Naive thymus-derived CD4-positive, alpha-beta T cell (primary cell): ENCODE measurements at places on chromosomes 16 and 17.
A peak's percentile ranks its signal among the peaks of the same experiment; 100 is the strongest.

DNA sequence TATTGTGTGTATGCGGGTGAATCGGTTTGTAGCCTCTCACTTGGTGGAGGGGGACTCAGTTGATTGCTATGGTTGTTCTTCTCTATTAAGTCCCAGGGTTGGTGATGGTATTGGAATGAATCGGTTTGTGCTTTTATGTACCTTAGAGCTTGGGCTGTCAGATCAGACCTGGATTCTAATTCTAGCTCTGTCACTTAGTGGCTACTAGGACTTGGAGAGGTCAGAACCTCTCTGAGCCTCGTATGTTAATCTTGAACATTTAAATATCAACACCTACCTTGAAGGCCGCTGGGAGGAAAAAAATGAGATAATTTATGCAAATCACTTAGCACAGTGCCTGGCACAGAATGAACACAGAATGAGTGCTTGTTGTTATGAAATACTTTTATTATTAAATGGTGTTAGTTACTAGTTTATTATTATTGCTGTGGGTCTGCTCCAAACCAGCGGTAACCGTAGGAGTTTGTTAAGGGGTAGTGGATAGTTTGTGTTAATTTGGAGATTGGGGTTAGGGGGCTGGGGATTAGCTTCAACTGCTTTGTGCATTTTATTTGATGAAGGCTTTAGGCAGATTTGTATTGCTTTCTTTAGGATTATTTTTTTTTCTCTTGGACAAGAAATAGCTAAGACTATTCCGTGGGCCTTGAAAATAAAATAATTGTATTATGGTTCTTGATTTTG lies 3.5 kb downstream of the KDM6B start:
- DNase-seq, result no peak

DNA sequence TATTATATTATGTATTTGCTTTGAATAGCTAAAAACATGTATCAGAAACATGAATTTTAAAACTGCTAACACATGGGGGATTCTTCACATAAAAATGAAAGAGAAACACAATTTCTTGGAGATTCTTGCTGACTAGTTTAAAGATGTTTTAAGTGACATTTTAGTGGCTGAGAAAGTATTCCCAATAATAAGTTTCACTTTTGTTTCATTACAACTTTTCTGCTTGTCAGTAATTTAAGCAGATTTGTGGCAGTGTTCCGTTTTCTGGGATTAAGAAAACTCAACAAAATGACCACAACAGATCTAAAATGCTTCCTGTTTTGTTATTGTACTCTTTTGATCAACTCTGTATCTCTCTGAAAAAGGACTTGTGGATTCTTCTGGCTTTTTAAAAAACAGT lies 75.9 kb downstream of the NLK start:
- DNase-seq, result no peak

GRCh38 chr17:38534498-38534885 lies 71.3 kb downstream of the SRCIN1 start:
- DNase-seq, result no peak

DNA sequence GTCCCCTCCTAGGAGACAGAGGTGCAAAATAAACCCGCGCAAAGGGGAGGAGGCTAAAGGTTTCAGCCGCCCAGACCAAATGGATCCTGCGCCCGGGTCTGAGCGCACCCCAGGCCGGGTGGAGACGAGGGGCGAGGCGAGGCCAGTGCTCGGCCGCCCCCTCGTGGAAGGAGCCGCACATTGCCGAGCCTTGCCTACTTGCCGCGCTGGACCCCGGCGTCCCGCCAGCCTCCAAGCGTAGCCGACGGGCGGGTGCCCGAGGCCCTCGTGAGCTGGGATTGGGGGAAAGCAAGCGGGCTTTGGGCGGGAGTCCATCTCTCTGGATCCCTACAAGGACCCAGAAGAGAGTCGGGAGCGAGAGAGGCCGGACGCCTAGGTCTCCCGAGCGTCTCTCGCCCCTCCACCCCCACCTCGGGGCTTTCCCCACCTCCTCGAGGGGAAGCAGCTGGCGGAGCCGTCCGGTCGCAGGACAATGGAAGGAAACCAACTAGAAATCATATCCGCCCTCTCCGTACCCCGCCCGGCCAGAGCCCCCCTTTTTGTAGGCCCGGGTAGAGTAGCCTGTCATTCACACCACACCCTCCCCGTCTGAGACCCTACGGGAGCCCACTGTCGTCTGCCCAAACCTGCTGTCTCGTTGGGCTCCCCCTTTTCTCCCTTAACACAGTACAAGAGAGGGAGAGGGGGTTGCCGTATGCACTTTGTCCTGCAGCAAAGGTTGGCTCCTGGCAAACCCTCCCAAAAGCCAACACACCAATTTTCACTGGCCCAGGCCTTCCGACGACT lies 664 bp upstream of the BCL6B start:
- DNase-seq, result peak; percentile 74

DNA sequence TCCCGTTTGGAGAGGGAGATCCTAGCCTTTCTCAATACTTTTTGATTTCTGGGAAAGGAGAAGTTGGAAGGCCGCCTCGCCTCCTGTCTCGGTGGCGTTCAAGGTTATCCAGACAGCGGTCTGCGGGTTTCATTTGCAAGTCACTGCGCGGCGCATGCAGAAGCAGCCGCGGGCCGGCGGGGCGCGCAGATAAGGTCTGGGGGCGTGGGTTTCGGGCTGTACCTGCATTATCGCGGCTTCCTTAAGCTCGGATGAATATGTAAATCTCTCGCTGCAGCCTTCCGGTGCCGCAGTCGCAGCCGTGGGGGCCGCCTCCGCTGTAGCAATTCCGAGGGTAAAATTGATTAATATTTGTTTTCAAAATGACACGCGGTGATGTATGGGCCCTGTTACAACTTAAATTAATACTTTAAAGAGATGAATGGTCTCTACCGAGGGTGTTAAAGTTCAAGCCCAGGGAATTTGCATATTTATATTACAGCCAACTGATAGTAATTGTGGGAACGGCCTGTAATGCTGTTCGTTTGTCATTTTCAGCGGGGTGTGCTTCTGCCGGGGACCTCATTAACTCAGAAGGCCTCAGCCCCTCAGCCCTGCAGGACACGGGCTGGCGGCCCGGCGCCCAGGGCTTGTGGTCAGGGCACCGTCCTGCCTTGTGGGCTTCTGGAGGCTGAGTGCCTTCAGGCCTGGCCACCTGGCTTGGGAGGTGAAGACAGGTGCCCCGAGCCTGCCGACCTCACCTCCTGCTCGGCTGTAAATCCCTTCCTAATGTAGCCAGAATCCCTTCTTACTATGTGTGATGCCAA lies 99.4 kb downstream of the CYLD start:
- DNase-seq, result peak; percentile 16

DNA sequence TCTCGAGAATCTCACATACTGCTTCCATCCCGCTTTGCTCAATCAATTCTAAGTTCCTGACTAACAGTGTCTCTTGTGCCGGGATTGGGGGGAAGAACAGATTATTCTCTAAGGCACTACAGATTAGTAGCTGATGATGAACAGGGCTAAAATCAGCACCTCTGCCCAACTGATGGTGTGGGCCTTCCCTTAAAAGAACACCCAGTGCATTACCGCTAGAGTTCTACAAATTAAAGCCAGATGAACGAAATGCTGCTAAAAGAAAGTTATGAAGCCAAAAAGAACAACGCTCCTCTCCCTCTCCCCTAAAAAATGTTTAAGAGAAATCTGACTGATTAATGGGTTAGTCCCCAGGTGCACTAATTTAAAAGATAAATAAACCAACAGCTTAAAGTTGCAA lies 4.4 kb downstream of the CDC27 start:
- DNase-seq, result no peak

GRCh38 chr17:30995347-30995746 lies 24.5 kb downstream of the RNF135 start:
- DNase-seq, result no peak

- DNase-seq, result no peak
These were observed at the start of gene CES2 for GRCh38 chr16:66935314-66936011. Gene CES2 (plus strand): TSS chr16:66935516. CDS start chr16:66935636, 120 bp downstream.

DNA sequence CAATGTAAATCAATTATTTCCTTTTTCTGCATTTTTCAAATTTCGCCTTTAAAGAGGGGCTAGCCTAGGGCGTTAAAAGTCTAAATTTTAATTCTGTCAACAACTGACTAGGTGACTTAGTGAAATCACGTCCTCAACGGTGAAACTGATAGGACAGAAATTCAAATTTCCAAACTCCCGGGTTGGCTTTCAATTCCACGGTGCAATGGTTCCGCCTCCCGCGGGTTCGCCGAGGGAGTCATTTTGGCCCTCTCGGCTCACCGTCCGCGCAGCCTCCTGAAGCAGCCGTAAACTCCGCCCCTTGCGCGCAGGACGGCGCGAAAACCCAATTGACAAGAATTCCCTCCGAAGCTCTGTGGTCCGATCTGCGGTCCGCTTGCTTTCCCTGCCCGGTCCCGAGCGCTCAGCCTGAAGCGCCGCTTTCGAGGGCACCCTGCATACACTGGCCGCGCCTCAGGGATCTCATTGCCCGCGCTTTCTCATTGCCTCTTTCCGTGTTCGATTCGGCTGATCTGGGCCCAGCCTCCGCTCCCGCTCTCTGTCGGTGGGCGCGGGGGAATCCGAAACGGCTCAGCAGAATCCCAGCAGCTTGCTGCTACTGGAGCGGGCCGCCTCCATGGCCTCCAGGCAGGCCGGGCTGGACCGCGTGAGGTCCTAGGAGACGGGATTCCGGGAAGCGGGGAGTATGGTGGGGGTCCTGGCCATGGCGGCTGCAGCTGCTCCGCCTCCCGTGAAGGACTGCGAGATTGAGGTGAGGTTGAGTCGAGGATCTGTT lies at the start of gene ATAD5:
TSS of gene ATAD5 (plus strand) at position 304 of the 775 bp plus-strand sequence. CDS start at position 686, 382 bp downstream.
- peak; percentile 89 for DNase-seq

- peak; percentile 43 for DNase-seq
These were observed at the start of gene XYLT1 for GRCh38 chr16:17470908-17471718. Gene XYLT1 (minus strand): TSS chr16:17470960. CDS start chr16:17470796, 164 bp downstream.

GRCh38 chr17:2893422-2893914 lies 97.2 kb downstream of the RAP1GAP2 start:
- DNase-seq, result no peak

- no peak for DNase-seq
These were observed 109.0 kb downstream of the RAP1GAP2 start for GRCh38 chr17:2905269-2905668.

GRCh38 chr17:58112970-58113631 lies 29.9 kb downstream of the DYNLL2 start:
- DNase-seq, result peak; percentile 75

GRCh38 chr16:57297856-57298255 lies 13.4 kb upstream of the PLLP start:
- DNase-seq, result peak; percentile 46

- DNase-seq, result no peak
These were observed 638 bp upstream of the TMEM88 start for GRCh38 chr17:7854078-7854777.

DNA sequence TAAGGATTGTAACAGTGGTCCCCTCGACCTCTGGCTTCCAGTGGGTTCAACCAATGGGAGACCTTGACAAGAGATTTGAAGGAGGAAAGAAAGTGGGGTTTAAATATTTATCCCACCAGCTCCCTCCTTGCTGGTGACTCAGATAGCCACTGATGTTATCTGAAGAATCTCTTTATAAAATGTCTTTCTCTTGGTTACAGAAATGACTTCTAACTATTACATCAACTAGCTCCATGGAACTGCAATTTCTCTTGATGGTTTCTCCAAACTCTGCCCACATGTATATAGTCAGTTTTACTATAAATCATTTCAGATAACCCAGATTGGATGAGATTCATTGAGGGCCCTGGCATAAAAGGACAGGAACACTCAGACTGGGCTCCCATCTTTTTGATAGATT lies 920.2 kb upstream of the SOX9 start:
- DNase-seq, result no peak

DNA sequence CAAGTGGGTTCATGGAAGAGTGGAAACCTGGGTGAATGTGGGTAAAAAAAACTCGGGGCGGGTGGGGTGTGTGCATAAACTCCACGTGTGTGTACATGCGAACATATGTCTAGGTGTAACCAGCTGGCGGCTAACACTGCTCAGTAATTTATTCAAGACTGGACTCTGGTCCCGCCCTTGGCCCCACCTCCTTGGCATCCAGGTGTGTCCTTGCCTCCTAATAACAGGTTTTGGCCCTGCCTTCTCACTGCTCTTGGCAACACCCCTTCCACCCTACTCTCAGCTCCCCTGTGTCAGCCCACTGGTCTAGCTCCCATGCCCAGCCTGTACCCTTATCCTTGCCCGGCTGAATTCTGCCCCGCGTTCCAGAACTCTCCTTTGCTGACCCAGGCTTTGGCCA lies 8.3 kb downstream of the FLII start:
- DNase-seq, result no peak

DNA sequence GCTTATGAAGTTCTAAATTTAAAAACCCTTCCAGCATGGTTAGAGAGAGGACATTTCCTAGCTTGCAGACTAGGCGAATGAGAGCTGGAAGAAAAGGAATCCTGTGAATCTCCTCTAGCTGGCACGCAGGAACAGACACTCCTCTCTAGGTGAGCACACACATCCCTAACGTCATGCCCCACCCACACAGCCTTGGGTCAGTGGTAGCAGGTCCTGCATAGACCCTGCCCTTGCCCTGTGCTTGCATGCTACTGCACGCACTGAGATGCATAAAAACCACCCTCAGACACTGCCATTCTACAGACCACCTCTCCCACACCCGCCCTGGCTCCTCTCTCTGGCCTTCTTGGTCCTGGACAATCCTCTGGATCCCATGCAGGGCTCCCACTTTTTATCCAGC lies 23.5 kb downstream of the CES1 start:
- no peak for DNase-seq

- no peak for DNase-seq
These were observed 105.2 kb downstream of the RPTOR start for GRCh38 chr17:80649672-80650330.

DNA sequence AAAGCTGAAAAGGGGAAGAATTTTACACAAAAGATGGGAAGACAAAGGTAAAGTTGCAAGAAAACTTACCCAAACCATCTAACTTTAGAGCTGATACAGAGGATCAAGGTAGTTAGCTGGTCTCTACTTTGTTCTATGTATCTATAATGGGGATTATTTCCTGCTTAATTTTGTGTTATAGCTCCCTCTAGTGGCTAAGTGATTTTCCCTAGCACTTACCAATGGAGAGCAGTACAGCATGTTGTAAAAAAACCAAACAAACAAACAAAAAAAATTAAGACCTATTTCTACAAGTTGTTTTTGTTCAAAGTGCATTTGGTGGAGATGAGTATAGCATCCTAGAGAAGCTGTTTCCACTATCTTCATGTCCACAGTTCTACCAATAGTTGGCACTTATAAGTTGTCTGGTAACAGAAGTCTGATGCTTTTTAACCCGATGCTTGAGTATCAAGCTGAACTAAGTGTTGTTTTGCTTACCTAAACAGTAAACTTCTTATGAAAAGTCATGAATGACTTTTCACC lies 7.5 kb downstream of the SRSF1 start:
- DNase-seq, result no peak

- peak; percentile 78 for DNase-seq
These were observed 946 bp upstream of the TMEM256 start for GRCh38 chr17:7404737-7405349.

GRCh38 chr17:66169839-66170238 lies 22.1 kb downstream of the CEP112 start:
- DNase-seq, result no peak

DNA sequence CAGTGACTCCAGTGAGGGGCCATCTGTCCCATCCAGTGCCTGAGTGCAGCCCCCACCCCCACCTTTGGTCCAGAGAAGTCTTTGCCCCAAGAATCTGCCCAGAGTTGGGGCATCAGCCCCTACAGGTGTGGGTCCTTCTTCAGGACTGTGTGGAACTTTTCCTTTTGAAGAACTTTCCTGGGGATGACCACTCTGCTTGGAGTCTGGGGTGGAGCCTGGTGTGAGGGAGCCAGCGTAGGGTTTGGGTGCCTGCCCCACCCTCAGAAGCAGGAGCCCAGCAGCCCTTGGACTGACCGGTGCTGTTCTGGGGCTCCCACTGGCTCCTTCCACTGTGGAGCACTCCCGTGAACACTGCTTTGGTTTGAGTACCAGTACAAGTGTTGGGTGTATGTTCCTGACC lies 19.3 kb downstream of the MPRIP start:
- DNase-seq, result no peak

- no peak for DNase-seq
These were observed 27.5 kb downstream of the EPN2 start for GRCh38 chr17:19264681-19265080.
